ENCODE measurements at places on chromosomes 3 and 15.

DNA sequence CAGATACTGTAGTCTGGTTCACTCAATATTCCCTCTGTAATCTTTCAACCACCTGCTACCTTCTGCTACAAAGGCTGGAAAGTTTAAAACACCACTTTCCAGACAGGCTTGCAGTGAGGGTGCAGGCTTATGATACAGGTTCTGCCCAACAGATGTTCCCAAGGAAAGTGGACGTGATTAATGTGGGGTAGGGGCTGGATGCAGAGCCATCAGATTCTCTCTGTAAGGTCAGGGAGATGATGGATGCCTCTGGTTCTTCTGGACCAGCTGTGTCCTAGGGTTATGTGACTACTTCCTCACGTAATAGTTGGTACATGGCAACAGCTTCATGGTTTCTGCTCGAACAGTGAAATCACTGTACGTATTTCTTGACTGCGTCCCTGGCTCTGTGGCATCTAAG, 11.1 kb downstream of the GPR176 start:
- no peak for DNase-seq

DNA sequence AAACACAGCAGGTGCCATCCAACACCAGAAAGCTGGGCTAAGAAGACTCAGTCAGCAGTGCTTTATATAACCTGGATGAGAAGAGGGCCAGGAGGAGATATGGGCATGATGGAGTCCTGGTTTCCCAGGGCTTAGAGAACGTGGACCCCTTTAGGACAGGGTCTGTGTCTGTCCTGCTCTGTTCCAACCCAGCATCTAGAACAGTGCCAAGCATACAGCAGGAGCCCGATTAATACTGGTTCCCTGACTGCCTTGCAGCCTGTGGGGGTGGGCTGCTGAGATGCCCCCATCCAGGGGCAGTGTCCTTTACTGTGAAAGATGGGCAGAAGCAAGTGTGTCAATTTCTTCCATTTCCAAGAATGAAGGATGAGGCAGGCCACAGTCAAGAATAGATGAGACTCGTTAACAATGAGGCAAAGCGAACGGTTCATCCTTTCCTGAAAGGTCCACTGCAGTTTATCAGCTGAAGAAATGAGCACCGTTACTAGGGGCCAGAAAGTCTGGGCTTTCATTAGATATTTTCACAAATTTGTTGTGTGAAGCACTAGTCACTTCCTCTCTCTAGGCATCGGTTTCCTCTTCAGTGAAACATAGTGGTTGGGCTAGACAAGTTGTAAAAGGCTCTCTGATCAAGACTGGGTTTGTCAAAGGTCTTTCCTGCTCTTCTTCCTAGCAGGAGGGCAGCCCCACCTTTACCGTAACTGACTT, 72.0 kb upstream of the HERC1 start:
- no peak for DNase-seq

GRCh38 chr3:116339441-116340028, 105.8 kb downstream of the LSAMP start:
- DNase-seq: no peak

GRCh38 chr15:49015896-49016295, 30.4 kb downstream of the SECISBP2L start:
- DNase-seq: no peak

DNA sequence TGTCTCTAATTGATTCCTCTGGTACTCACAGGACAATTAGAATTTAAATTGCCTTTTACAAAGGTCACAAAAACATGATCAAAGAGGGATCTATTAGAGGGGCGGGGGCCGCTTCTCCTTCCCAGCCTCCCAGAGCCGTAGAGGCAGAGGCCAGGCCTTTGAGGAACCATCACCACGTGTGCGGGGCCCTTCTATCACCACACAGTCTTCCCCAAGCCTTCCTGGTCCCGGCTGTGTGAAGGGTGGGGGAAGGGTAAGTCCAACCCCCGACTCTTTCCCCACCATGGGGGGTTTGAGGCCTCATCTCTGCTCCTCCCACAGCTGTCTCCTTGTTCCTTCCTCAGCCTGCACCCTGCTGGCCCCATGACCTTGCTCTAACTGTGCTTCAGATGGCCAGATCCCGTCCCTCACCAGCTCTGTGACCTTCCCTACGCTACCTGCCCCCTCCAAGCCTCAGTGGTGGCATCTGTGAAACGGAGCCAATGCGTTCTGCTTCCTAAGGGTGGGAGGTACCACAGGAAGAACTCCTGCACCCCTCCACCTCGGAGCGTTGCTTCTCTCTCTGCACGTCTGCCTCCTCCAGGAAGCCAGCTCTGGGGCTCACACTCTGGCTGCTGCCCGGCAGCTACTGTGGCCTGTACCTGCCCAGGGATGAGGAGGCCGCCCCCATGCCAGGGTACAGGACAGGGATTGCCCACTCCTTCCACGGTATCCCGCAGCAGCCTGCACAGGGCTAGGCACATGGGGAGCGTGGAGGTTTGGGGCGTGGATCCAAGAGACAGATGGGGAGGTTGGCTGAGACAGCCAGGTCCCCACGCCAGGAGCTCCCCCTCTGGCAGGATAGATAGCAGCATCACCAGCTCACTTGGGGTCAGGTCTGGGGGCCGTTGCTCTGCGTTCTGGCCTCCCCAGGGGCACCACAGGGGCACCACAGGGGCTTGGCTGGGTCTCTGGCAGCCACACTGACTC, 83.8 kb downstream of the LINGO1 start:
- DNase-seq: no peak

DNA sequence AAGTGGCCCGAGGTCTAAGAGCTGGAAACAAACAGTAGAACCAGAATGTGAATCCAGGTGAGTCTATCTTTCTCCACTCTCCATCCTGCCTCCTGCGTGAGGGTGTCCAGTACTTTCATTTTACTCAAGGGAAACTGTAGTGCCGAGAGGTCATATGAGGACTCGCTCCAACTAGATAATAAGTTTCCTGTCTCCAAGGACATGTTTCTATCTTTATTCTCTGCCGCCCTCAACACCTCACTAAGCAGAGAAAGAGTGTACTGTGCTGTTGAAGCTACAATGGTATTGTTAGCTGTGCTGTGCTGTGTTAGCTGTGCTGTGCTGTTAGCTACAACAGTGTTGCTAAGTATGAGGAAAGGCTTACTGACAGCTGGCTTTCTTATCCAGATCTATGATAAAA, 137.9 kb upstream of the COL8A1 start:
- no peak for DNase-seq

DNA sequence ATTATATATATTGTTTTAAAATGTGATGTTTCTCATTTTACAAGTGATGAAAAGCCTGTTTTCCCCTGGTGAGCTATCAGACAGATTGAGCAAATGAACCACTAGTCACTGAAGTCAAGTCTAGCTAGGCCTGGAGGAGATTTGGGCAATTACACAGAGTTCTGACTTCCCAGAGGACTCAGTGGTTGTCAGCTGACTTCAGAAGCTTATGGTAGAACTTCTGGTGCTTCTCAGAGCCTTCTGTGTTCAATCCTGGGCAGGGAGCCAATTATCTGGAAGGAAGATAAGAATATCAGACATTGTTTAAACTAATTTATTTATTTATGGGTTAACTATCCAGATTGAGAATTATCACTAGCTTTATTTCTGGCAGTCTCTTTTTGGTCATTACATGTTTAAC, 37.7 kb upstream of the NAALADL2 start:
- DNase-seq: no peak

DNA sequence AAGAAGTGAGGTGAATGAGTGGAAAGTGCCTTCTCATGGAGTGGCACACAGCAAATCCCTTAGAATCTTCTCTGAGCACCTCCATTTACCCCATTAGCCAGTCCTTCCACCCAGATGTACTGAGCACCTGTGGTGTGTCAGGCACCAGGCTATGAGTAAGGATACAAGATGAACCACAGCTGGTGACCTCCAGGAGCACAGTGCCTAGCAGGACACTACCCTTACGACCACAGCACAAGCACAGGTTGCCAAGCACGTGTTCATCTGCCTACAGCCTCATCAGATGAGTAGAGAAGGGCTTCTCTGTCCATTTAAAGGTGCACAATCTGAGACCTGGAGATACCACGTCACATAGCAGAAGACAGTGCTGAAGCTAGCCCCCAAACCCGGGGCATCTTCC, 6.2 kb downstream of the MYLK start:
- no peak for DNase-seq

- DNase-seq: no peak
These were observed 14.7 kb upstream of the AGTR1 start for GRCh38 chr3:148682997-148683396.

GRCh38 chr3:166265153-166265552, 427.9 kb upstream of the BCHE start:
- no peak for DNase-seq

GRCh38 chr3:40309925-40310695, 603 bp downstream of the EIF1B start:
- peak; percentile 36 for DNase-seq

DNA sequence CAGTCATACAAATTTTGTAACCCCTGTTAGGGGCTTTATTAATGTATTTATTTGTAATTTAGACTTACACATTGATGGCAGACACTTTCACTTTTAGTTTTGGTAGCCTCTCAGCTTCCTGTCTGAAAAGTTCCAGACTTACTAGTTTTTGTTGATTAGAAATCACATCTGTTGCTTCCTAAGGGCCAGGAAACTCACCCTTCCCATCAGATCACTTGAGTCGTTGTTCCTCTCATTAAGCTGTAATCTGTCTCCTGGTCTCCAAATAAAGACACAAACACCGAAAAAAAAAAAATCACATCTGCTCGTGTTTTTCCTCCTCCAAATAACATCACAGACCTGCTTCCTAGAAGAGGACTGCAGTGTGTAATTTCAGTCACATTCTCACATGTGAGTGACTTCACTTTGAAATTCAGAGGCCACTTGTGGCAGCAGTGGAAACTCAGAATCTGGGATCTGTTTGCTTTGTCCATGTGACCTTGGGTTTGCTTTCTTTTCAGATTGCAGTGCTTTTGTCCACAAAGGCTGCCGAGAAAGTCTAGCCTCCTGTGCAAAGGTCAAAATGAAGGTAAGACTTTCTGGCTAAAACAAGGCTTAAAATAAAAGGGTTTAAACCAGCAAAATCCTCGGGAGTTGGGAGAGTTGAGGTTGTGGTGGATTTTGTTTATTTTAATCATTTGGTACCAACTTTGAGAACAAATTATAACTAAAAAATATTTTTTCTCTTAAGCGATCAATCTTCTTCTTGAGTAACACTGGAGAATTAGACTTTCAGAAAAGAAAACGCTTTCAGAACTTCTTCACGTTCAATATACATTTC, 87.0 kb downstream of the KLHL25 start:
- no peak for DNase-seq

DNA sequence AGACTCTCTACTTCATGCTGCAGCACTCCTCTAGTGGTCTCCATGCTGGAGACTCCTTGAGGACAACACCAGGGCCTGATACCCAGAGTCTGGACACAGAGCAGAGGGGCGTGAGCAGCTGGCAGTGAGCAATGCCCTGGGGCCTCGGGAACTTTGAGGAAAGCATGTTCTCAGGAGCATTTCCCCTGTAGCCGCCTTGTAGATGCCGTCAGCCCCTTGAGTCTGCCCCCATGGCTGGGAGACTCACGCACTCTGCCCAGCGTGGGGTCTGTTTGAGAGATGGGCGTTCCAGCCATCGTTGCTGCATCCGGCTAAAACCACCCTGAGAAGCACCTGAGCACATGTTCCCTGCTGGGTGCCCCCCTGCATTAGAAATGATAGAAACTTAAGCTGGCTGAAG, 56.8 kb downstream of the PLXNA1 start:
- no peak for DNase-seq

GRCh38 chr3:169509359-169509758, 154.2 kb downstream of the MECOM start:
- no peak for DNase-seq

- no peak for DNase-seq
These were observed 103.4 kb downstream of the WNT7A start for GRCh38 chr3:13776253-13777050.

DNA sequence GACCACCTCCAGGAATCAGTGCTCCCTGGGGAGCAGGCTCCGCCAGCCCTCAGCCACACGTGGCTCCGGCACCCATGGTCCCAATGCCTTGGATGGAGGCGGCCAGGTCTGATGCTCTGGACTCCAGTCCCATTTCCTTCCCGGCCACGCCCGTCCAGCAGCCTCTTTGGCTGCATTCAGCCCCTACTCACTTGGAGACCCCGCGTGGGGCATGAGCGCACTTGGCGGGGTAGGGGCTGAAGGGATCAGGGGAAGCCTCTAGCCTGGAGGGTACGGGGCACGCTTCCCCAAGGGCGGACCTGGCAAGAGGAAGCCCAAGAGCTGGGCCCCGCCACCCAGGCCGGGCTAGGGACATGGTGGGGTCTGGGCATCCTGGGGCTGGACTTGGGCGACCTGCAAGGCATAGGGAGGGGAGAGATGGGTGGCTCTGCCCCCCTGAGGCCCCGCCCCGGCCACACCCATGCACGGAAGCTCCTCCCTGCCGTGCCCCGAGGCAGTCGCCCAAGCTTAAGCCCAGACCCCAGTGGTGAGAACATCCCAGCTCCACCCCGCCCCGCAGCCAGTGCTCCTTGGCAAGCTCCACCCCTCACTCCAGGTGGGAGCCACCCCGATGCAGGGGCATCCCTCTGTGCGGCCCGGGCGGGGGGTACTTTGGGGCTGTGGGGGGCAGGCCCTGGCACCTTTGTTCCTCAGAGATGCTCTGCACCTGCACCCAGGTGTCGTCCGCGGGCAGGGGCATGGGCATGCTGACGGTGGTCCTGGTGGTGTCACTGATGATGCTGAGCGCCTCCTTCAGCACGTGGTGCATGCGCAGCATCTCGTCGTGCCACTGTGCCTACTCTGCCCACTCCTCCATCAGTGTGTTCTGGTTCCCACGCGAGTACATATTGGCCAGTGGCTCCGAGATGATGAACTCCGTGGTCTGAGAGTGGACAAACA, 163.5 kb downstream of the GOLGA6L4 start:
- no peak for DNase-seq

DNA sequence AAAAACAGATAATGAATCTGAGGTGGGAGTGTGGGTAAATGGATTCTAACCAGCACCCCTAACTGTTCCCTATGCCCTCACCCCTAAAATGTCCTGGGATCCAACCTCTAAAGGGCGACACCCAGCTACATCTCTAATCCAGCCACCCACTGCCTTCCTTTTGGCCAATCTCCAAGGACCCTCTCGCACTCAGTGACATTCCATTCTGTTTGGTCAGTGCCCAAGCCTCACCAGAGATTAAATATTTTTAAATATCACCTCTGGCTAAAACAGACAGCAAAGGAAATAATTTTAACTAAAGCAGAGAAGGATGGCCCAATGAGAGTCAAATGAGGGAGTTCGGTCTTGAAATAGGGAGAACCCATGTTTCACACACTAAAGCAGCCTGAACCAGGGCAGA, 19.9 kb upstream of the SCN10A start:
- DNase-seq: no peak

- no peak for DNase-seq
These were observed 43.1 kb downstream of the LRCH3 start for GRCh38 chr3:197833930-197834715.

- DNase-seq: peak; percentile 75
These were observed 61.5 kb downstream of the IQSEC1 start for GRCh38 chr3:13011573-13012220.

- DNase-seq: peak; percentile 35
These were observed 500.4 kb downstream of the SHQ1 start for GRCh38 chr3:72347819-72348319.

GRCh38 chr3:3071136-3071535, 39.0 kb downstream of the IL5RA start:
- DNase-seq: no peak

- DNase-seq: no peak
These were observed 26.5 kb downstream of the AKAP13 start for GRCh38 chr15:85406916-85407315.

GRCh38 chr15:36832774-36833463, 253.5 kb downstream of the CDIN1 start:
- no peak for DNase-seq

GRCh38 chr3:141278196-141279076, 46.8 kb downstream of the PXYLP1 start:
- DNase-seq: no peak

GRCh38 chr3:122973893-122974615, 53.5 kb downstream of the SEMA5B start:
- DNase-seq: no peak

All from stimulated activated CD4-positive, alpha-beta T cell treated with anti-CD3 and anti-CD28 coated beads, Interleukin-2, amount 100 ng/mL, for 48 hours (primary cell).